Fibroblast of lung (primary cell): ENCODE measurements at places on chromosomes 5 and 9. TPM values are rescaled to one million over a fixed set of nuclear protein-coding genes. Genes with fewer than 3 reads are reported as not detected.
A peak's percentile ranks its signal among the peaks of the same experiment; 100 is the strongest.

DNA sequence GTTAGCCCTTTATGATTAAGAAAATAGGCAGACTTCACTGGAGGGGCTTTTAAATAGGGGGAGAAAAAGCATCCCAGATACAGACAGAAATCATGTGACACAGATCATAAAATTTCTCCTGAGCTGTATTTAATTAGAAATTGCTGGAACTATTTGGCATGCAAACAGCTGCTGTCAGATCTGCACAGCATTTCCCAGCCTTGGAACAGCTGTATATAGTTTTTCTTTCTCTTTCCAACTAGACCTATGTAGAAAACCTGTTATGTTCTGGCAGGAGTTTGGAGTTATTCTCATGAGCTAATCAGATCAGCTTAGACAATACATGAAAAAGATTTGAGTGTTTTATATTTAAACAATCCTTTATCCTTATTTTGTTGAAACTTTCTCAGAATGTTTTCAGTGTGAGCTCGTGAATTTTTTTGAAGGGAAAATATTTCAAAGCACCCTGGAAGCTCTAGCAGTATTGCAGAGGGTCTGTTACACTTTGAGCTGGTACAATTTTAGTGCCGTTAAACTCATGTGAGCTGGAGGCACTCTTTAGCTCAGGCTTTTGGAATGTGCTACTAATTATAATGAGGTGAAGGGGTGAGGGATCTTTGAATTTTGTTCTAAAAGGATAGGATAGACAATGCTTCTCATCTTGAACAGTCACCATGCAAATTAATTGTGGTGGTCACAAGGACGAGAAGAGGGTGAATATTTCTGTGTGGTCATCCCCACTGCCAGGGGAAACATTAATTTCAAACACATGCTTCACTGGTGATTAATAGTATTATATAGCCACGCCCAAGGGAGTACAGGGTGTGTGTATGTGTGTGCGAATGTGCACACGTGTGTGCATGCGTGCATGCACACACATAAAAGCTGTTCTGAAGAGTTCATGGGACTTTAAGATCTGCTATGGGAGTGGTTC is 239.4 kb upstream of the FBXL7 start:
- no peak for DNase-seq

DNA sequence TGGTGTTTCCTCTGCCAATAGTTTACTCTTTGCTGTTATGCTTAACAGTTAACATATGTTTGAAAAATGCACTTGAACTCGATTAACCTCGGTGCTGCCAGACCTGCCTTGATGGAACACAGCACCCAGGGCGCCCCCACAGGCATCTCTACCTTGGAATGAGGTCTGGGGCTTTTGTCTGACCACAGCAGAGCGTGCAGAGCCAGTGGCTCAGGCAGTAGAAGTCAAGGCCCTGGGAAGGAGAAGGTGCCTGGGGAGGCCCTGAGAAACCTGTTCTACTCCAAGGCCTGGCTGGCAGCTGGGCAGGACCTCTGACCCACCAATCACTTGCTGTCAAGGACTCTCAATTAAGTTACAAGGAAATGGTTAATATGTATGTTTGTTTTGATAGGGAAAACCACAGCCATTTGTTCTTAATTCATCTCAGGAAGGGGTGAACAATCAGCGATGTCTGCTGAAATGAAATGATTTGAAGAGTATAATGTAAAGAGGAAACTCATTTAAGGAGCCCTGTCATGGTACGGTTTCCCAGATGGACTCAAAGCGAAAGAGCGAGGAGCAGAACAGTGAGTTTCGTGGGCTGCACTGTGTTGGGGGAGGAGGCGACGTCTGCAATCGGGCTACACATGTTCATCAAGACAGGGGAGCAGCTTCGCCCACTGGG is 21.9 kb downstream of the MACROH2A1 start:
- DNase-seq, result no peak

DNA sequence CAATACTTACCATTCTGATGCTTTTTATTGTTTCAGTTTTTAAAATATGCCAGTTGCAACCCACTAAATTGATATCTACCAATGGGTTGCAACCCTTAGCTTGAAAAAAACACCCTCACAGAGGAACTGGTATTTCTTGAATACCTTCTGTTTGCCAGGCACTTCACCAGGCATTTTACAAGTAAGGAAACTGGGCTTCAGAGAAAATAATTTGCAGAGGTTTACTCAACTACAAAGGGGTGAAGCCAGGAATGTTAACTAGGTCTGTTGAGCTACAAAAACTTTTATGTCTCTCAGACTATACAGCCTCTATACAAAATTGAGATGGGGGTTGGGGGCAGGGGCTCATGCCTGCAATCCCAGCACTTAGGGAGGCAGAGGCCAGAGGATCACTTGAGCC is 65.0 kb downstream of the STX17 start:
- DNase-seq, result no peak

GRCh38 chr9:38417003-38417945 is 7.0 kb downstream of the IGFBPL1 start:
- no peak for DNase-seq

The MLLT3 gene
- 21.7 and 37.3 TPM in 2 replicates for polyA plus RNA-seq

The NRG2 gene
- 0.28 and 0.36 TPM in 2 replicates for polyA plus RNA-seq

The ZNF483 gene
- polyA plus RNA-seq, result 0.53 and 0.70 TPM in 2 replicates

DNA sequence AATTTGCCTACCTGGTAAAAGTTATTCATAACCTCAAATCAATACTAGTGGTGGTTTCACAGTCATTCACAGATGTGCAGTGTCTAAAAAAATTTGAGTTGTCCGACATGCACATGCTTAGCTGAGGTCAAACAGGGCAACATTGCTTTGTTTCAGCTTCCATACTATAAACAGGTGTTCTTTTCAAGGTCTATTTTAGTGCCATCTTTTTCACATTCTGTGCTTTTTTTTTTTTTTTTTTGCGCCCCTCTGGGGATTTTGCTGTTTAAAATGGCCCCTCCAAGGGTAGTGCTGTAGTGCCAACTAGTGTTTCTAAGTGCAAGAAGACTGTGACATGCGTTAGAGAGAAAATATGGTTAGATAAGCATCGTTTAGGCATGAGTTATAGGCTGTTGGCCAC is 14.5 kb downstream of the PHAX start:
- no peak for DNase-seq

GRCh38 chr5:39648085-39648847 is 223.5 kb upstream of the DAB2 start:
- no peak for DNase-seq

DNA sequence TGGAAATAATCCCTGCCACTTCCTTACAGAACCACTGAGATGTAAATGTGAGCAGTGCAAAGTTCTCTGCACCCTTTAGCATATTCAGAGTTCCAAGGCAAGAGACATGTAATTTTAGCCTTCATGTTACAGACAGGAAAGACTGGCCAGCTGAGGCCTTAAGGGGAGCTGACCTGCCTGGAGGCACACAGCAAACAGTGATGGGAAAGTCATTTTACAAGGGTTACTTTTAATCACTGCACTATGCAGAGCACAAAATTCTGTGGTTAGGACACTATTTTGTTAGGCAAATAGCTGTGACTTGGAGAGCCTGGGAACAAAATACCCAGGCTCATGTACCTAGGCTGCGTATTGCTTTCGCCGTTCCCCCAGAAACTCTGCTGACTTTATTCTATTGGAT is 30.2 kb upstream of the TNIP1 start:
- no peak for DNase-seq

DNA sequence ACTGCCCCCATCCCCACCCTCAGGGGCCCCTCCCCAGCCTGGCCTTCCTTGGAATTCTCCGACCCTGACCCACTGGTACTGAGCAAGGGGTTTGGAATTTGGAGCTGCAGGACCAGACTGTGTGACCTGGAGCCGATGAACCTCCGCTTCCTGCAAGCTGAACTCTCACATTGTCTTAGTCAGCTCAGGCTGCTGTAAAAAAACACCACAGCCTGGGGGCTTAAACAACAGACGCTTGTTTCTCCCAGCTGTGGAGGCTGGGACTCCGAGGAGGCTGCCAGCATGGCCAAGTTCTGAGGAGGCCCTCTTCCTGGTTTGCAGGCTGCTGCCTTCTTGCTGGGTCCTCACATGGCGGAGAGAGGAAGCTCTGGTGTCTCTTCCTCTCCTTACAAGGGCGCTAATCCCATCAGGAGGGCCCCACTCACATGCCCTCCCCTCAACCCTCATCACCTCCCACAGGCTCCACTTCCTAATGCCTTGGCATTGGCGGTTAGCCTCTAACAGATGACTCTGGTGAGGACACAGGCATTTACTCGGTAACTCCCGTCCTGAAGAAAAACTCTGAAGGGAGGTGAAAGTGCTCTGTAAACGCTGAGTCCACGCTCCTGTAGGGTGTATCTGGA is 42.4 kb downstream of the C5orf15 start:
- no peak for DNase-seq

The FOXD4L6 gene
- polyA plus RNA-seq, result not detected in 2 replicates

DNA sequence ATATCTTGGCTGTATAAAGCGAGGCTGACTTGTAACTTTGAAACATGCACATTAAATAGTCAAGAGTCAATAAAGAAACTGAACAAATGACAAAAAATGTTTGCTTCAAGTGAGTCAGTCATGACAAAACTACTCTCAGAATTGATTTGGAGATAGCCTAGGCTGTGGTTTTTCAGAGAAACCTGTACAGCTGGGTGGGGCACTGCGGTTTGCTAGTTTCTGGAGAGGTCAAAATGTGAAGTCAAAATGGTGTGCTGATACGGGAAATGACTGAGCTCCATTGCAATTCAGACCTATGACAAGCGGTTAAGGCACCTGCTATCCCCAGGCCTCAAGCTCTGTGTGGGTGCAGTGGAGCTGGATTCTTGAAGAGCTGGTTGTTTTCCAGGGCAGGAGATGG is 10.3 kb upstream of the CD180 start:
- peak; percentile 98 for DNase-seq

DNA sequence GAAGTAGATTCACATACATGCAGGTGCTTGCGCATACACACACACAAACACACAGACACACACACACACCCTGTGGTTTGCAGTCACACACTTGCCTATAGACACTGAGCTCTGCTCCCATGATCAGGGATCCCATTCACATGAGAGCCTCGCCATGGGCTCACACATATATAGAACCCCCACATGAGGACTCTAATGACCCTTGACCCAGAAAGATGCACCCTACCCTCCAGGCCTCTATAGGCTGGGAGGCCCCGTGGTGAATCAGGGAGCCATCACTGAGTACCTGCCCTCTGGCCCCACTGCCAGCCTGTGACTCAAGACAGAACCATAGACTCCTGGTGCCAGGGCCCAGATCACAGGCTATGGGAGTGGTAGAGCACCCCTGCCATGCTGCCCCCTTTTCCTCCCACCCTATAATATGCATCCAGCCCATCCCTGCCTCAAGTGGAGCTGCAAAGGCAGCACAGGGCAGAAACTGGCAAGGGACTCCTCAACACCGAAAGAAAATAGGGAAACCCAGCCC is 3.3 kb upstream of the AQP3 start:
- DNase-seq, result no peak
